Heart right ventricle (tissue), 16 donors: ENCODE measurements at places on chromosomes 5 and 9.
A peak's percentile ranks its signal among the peaks of the same experiment; 100 is the strongest.

- no peak for DNase-seq
These were observed 61.0 kb downstream of the SUB1 start for GRCh38 chr5:32646061-32646969.

DNA sequence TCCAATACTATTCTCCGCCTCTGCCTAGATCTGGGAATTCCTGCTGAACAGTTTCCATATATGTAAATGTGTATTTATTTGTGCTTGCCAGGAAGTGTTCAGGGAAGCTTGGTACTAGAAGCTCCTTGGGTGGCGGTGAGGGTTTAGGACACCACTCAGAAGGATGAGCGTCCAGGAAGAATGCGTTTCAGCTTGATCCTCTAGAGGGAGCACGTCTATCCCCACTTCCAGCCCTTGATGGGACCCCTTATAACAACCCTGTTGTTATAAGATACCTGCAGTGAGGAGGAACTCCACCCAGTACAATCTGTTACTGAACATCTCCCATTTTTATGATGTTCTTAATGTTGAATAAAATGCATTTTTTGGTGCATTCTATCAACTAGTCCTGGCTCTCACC is 88.9 kb downstream of the CYFIP2 start:
- DNase-seq: no peak

DNA sequence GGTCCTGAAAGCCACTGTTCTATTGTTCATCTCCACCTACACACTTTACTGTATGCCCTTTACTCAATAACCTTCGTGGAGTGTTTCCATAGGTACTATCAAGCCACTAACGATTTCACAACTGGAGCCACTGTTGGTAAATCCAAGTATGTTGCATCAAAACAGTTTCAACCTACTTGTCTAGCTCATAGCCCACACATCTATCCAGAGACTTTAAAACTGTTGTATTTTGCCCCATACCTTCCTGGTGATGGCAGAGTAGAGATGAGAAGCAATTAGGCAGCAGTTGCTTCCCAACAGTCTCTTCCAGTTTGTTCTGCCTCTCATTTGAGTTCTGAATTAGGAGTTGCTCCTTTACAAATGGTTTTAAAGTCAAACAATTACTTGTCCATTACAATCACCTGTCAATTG is 607 bp downstream of the FAXDC2 start:
- DNase-seq: no peak

DNA sequence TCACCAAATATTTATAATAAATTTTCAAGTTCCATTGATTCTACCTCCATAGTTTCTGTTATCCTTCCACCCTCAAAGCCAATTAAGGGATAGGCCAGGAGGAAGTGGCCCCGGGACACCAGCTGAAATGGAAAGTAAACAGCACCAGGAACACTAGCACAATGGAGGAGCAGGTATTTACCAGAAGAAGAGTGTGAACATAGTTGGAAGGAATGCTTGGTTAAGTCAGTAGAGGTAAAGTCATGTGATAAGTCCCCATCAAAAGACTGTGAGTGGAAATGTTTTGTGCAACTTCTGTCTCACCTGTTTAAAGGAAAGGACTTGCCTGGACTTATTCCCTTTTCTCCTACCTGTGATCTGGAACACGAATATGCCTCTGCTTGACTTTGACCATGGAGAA is 146.7 kb upstream of the RAI14 start:
- DNase-seq: no peak

GRCh38 chr9:18261181-18261580 is 212.8 kb upstream of the ADAMTSL1 start:
- no peak for DNase-seq

GRCh38 chr5:36657563-36657995 is 51.2 kb downstream of the SLC1A3 start:
- DNase-seq: no peak

DNA sequence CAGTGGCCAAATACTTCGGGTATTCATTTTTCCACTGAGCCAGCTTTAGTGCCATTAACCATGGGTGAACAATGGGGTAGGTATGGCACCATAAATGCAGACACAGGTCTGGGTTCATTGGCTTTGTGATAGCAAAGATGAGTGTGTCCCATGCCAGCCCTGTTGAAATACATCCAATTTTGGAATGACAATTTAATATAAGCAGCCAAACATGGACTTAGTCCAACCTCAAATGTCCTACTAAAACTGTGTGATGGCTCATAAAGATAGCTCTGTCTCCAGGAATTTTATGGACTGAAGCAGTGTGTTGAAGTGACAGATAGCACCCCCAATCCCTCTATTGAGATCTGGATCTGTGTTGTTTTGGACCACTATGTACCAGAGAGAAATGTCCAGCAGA is 514.9 kb downstream of the RASEF start:
- DNase-seq: no peak

DNA sequence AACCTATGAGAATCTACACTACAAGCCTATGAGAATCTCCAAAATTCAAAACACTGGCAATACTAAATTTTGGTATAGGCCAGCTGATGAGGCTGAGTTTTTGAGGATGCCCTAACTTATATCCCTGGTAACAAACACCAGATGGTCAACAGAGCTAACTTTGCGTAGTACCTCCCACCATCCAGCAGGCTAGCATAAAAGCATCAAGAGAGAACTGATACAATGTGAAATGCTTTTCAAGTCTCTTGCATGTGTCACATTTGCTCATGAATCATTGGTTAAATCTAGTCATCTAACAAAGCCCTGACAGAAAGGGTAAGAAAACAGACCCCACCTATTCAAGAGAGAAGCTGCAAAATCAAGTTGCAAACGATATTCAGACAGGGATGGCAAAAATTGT is 1609.7 kb upstream of the CDH9 start:
- no peak for DNase-seq

DNA sequence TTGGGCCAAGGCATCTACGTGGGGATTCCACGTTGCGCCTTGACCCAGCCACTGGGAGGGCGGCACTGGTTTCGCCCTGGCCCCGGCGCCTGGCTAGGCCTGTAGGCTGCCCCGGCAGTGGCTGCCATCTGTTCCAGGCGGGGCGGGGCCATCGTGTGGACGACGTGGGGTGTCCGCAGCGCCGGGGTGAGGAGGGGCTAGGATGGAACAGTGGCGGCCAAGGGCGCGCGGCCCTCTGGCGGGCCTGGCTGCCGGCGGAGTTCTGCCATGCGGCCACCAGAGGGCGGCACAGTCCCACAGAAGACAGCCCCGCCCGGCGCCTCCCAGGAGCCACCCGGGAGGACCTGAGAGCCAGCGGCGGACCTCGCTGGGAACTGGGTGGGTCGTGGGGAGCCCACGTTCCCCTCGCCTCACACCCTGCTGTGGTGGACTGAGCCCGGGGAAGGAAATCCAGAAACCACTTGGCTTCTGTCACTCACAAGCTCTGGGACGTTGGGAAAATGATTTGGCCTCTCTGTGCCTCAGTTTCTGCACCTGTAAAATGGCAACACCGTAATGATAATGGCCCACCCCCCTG is 22.6 kb upstream of the RAPGEF1 start:
- peak; percentile 79 for DNase-seq

GRCh38 chr9:127930231-127931091 is at the start of gene PIP5KL1:
PIP5KL1 (minus strand) TSS chr9:127930777; CDS start chr9:127930752, 25 bp downstream.
- peak; percentile 84 for DNase-seq

DNA sequence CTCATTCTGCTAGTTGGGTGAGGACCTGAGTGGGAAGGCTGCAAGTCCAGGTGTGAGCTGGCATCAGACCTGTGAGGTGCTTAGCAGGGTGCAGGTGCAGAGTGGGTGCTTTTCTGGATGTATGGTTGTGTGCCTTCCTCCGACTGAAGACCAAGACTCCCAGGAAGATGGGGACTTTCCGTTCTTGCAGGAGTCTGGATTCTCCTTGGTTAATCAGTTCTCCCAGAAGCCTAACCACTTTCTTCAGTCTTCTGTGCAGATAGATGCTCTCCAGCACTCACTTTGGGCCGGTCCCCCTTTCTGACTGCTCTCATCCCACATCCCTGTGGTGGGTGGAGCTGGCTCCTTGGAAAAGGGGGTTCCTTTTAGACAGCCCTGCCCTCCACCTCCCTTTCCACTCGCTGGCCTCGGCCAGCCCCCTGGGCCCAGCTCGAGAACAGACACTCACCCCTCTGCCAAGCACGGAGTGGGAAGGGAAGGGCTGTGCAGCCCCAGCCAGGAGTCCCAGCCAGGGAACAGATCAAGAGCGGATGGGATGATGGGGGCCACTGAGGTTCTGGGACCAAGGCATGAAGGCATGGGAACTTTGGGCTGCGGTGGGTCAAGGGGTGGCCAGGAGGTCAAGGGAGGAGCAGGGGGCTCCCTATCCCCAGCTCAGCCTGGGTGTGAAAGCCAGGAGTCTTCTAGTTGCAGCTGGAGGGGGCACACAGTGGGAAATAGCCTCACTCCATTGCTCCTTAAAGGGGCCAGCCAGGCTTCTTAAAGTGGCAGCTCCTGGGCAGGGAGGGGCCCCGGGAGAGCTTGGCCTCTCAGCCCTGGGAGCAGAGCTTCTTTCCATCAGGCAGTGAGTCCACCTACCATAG is 62.4 kb downstream of the FGF18 start:
- no peak for DNase-seq

GRCh38 chr5:135691044-135691443 is 112.3 kb upstream of the CXCL14 start:
- DNase-seq: no peak

DNA sequence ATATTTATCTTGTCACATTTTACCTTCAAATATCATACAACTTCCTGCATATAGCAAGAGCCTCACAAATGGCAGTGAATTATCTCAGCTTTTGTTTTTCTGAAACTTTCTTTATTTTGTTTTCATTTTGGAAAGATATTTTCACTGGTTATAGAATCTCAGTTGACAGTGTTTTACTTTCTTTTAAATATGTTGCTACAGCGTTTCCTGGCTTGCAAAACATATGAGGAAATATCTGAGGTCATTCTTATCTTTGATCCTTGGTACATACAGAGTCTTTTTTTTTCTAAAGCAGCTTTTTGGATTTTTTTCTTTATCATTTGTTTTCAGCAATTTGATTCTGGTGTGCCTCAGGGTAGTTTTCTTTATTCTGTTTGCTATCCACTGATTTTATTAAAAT is 77.6 kb upstream of the CEP78 start:
- DNase-seq: no peak

DNA sequence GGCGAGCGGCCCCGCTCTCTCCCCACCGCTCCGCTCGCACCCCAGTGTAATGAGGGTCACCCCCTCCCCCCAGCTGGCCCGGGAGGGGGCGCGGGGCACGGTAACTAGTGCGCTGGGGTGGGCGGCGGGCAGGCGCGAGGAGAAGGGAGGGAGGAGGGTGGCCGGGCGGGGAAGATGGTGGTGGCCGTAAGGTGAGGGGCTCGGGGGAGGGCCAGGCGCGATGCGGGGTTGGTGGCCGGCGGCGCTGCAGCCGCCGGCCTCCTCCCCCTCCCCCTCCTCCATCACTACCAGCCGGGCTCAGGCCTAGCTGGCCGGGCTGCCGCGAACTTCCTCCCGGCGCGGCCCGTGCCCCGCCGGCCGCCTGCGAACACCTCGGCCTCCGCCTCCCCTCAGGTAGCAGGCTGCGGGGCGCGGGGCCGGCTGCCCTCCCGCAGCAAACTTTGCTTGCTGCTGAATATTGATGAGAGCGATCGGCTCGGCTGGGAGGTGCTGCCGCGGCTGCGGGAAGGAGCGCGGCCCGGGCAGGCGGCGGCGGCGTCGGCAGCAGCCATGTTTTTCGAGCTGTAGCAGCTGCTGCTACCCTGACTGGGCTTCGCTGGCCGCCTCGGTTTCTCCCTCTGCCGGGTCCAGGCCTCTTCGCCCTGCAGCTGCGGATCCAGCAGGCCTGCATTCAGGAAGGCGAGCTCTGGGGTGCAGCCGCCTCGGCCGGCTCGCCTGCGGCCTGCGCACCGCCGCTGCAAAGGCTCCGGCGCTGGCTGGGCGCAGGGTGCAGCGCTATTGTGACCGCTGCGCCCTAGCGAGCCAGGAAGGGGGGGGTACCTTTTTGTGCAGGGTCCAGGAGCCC is 502 bp downstream of the NSD1 start:
- DNase-seq: peak; percentile 58

GRCh38 chr9:97717866-97718265 is 20.7 kb upstream of the XPA start:
- no peak for DNase-seq

GRCh38 chr5:179271428-179271734 is 73.9 kb downstream of the ADAMTS2 start:
- no peak for DNase-seq

- no peak for DNase-seq
These were observed 94.3 kb upstream of the NIPAL4 start for GRCh38 chr5:157365732-157366131.

DNA sequence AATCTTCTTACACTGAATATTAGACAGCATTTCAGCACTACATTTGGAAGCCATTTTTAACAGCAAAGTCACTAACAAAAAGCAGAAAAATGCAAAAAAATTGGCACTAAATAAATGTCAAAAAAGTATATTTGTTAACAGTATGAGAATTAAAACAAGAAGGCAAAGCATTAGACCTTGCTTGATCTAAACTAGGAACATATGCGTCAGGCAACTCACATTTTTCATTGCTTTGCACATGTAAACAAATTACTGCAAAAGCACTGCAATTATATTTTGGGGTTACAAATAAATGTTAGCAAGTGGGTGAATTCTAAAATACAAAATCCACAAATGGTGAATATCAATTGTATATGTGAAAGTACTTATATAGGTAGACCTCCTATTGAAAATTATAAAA is 49.0 kb upstream of the RAPGEF6 start:
- no peak for DNase-seq

- no peak for DNase-seq
These were observed 99.6 kb upstream of the RAPGEF1 start for GRCh38 chr9:131839281-131840084.

- no peak for DNase-seq
These were observed 111.9 kb downstream of the PDE8B start for GRCh38 chr5:77322406-77322805.

DNA sequence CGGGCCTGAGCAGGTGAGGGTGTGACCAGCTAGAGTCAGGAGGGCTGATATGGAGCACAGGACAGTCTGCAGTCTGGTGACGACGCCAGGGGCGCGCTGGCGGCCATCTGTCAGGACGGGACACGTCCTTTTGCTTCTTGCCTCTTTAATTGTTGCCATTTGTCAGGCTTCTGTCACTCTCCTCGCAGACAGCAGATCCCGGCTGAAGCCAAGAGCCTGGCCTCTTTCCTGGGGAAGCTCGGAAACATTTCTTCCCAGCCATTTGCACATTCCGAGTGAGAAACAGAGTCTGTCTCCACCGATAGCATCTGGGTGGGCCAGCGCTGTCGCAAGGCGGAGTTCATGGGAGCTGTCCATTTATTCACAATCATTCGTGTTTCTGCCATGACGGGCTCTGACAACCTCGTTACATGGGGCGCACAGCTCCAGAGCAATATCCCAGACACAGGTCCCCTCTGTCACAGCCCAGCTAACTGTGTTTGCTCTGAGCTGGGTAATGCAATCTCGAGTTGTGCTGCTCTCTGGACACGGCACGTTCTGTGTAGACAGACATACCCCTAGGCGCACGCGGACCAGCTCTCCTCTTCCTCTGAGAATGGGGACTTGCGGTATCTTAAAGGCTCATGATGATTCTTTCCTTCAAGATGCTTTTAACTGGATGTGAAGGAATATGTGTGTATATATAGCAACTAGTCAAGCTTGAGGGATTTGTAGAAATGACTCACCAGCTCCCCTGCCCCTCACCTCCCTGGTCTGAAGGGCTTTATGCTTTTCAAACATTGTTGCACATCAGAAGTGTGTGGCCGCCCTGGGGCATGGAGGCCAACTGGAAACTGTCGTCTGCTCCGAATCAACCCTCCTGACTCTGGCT is 105.3 kb upstream of the FCN2 start:
- DNase-seq: no peak

- DNase-seq: peak; percentile 14
These were observed 238.2 kb downstream of the CD180 start for GRCh38 chr5:66958201-66958979.
